Cortex of kidney (tissue), 1 donor: ENCODE measurements at places on chromosomes 16 and 17.

- no peak for DNase-seq
These were observed 17.1 kb upstream of the PHF12 start for GRCh38 chr17:28968231-28968913.

DNA sequence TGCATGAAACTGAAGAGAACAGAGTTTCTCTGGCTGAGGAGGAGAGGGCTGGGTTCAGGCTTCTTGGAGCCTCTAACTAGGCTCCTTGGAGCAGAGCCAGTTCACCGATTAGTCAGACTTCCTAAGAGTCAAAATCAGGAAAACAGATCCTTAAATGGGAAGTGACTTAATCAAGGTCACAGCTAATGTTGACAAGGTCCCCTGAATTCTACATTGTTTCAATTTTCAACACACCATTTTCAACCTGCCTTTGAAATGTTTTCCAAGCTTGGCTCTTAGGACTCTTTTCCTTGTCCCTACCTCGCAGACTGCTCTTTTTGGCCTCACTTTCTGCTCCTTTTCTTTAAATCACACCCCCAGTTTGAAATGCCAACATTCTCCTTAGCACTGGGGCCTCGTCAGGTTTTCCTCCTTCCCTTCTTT, 16.3 kb downstream of the MYL4 start:
- no peak for DNase-seq

GRCh38 chr17:35732806-35733136, 1.3 kb downstream of the RASL10B start:
- DNase-seq = no peak

- DNase-seq = no peak
These were observed 4.7 kb upstream of the CHD3 start for GRCh38 chr17:7883781-7884386.

GRCh38 chr17:10107316-10108165, 90.9 kb downstream of the GAS7 start:
- DNase-seq = no peak

DNA sequence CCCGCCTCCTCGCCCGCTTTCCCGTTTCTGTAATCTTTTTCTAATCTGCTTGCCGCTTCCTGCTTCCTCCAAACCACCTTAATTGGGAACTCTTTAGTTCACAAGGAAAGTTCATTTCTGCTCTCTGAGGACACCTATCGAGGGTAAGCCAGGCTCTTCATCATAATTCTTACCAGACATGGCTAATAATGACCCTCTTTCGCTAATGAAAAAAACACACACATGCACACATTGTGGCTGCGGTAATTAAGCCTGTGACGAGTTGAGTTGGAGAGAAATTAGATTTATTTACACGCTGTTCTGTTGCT, 100.6 kb downstream of the ZNF423 start:
- no peak for DNase-seq

DNA sequence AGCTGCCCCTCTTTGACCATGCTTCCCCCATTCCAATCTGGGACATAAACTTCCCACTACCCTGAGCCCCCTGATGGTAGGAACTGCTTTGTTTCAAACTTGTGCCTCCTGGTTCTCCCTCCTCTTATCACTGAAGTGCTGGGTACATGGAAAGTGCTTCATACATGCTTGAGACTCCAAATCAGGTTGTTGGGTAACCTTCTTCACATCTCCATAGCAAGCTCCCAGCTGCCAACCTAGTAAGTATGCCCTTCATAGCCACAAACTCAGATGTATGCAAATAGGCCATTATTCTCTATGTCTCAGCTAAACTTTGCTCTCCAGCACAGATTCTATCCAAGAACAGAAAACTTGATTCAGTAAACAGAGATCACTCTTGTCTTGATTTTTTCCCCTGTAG, 310.6 kb upstream of the IRX3 start:
- no peak for DNase-seq

- no peak for DNase-seq
These were observed 443.9 kb upstream of the CCL2 start for GRCh38 chr17:33811004-33811760.

- DNase-seq = no peak
These were observed 55.3 kb downstream of the MYO18A start for GRCh38 chr17:29124925-29125273.

GRCh38 chr16:78240459-78241222, 141.2 kb downstream of the WWOX start:
- DNase-seq = no peak

- DNase-seq = no peak
These were observed 8.6 kb downstream of the LGALS3BP start for GRCh38 chr17:78970834-78971755.

DNA sequence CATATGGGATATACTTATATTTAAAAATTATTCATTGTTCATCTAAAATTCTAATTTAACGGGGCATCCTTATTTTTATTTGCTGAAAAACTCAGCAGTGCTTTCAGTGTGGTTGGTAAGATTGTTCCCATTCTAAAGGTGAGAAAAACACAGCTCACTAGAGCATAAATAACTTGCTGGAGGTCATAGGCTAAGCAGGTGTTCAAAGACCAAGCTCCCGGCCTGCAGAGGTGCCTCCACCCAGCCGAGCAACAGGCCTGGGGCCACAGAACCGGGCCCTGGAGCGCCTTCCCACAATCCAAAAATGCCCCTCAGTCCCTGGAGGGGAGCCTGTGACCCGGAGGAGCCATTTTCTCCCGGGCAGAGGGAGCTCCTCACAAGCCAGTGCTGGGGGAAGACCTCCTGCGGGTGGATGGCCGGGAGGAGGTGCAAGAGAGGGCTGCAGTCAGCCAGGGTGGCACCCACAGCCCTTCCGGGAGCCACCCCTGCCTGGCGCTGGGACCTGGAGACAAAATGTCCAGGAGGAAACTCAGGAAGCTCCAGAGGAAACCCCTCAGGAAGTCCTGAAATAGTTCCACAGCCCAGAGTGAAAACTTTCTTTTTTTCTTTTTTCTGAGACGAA, 14.7 kb downstream of the ABR start:
- no peak for DNase-seq

GRCh38 chr17:77877646-77878355, 80.7 kb upstream of the TNRC6C start:
- no peak for DNase-seq

- DNase-seq = peak; percentile 95
These were observed 27.8 kb upstream of the METRNL start for GRCh38 chr17:83051396-83052240.

GRCh38 chr16:49457196-49457595, 83.6 kb downstream of the C16orf78 start:
- DNase-seq = no peak

DNA sequence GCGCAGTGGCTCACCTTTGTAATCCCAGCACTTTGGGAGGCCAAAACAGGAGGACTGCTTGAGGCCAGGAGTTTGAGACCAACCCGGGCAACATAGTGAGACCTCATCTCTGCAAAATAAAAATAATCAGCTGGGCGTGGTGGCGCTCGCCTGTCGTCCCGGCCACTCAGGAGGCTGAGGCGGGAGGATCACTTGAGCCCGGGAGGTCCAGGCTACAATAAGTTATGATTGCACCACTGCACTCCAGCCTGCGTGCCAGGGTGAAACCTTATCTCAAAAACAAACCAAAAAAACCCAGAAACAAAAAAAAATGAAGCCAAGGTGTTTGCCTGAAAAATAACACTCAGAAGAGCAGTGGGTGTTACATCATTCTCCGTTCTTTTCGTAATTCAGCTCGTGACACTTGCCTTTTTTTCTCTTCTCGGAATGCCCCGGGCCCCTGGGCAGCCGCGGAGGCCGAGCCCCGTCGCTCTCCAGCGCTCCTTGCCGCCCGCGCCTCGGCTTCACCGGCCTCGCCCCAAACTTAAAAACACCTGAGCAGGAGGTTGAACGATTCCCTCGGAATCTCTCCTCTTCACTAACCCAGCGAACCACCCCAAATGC, 17.0 kb downstream of the PRCD start:
- no peak for DNase-seq

GRCh38 chr17:42514279-42514678, 21.8 kb upstream of the NAGLU start:
- no peak for DNase-seq

DNA sequence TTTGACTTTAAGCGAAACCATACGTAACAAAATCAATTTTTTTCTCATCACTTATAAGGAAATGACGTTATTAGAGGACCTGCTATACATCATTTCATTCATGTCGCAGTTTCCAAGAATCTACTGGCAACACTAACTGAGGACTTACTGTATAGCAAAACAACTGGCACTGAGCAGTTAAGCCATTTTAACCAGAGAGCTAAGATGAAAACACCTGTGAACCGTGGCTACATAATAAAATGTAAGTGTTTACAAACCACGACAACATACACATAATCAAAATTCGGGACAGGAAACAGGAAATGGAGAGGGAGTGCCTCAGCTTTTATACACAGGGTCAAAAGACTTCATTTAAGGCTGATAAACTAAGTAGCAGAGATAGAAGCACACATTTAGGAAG, 29.5 kb downstream of the METTL16 start:
- DNase-seq = no peak

DNA sequence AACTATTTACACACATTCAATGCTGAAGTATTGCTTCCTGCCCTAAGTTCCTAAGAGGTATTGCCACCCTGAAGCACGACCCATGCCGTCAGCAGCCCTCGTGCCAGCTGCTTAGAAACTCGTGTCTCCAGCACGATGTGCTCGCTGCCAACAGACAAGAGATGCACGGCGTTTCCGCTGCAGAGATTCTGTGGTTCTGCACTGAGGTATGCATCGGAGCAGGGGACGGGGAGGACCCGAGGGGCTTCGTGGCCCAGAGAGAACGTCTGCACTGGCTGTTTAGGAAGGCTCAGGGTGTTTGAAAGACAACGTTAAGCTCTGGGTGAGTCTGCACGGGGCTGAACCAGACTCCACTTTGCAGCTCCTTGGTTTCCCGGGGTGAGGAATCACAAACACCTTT, 82.7 kb upstream of the CREBBP start:
- no peak for DNase-seq

GRCh38 chr17:45018514-45018847, 33.0 kb downstream of the DCAKD start:
- DNase-seq = no peak

DNA sequence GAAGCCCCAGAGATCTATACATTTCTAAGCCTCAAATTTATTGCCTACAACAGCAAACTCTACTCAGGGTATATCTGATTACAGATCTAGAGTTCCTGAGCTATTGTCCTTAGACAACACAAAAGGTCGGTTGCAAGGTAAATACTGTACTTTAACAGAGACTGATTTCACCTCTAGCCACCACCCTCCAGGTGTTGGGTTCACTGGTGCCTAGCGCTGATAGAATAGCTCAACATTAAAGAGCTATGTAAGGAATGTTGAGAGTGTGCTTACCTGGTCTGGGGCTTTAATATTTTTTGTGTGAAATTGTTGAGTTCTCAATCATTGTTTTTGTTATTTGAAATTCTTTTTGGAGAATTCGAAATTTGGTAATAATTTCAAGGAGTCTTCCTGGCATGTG, 277.0 kb upstream of the PSMD7 start:
- DNase-seq = no peak

DNA sequence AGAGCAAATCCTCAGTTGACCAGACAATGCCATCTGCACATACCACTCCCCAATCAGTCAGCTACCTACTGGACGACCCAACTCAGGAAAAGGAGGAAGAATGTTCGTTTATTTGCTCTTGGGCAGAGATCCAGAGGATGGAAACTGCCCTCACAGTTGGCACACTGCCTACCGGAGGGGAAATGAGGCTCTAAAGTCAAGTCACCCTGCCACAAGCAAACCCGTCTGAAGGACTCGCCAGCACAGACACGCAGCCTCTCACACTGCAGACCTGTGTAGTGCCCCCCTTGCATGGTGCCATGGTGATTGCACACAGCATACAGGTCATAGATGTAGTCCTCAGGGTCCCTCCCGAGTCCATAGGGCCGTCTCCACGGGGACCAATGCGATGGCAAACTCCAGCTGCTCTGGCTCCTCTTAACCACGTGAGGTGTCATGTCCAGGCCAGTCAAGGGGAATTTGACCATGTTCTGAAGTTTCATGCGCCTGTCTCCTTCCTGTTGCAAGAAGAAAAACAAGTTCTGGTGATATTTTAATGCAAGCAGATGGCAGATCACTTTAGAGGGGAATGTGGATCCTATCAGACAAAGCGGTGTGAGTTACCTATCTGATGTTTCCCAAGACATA, 69.5 kb downstream of the USP31 start:
- no peak for DNase-seq

- no peak for DNase-seq
These were observed 3.4 kb downstream of the B9D1 start for GRCh38 chr17:19359151-19359550.

DNA sequence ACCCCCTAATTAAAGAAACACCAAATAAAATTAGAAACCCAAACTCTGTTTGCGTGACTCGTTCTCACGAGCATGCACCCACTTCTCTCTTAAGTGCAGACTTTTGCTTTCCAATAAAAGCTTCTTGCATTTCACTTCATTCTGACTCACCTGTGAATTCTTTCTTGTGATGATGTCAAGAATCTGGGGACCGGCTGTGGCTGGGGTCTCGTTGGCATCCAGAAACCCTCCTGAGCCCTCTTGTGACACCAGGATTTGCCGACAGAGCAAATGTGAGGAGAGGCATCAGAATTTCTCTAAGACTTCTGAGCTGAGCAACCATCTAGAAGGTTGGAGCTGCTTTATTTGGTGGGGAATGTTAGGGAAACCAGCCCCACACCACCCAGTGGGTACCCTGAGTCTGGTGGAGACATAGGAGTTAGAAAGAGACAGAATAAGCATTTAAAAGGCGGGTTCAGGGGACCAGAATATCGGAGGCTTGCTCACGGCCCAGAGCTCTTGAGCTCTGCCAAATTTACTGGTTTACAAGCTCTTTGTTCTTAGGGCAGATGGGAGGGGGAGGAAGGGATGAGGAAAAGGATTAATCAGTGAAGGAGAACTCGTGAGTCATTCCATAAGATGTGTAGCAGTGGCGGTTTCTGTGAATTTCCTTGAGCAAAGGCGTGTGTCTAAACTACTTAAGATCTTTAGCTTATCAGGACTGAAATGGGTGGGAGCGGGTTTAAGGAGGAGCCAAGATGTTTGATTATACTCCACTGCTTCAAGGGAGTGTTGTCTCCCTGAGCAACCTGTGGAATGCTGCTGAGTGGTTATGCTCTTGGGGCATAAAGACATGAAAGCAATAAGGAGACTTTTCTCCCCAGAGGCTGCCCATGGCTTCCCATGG, 24.2 kb upstream of the TMC5 start:
- no peak for DNase-seq

GRCh38 chr17:68403122-68403521, 54.2 kb downstream of the WIPI1 start:
- no peak for DNase-seq

GRCh38 chr17:859061-859823, 77.1 kb downstream of the MRM3 start:
- no peak for DNase-seq

DNA sequence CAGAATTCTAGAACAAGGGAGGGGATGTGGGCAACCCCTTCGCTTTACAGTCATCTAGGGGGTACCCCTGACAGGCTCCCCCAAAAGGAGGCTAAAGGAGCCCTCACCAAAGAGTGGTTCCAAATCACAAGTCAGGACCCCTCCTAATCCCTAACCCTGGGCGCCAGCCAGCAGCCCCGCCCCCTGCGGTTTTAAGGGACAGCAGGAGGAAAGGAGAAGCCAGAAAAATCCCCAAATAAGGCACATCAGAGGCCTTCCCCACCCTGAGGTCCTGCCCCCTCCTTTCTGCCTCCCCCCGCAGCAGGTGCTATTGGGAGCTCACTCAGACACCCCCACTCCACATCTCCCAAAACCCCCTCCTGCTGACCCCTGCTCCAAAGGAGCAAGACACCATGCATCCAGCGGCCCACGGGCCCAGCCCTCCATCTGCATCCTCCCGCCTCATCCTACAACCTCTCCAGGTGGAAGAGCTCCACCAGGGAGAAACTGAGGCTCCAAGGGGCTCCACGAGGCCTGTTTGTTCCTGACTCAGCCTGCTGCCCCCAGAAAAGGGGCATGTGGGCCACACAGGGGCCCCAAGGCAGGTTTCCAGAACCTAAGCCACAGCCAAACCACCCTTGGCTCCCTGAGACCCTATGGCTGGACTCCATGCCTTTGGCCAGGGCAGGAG, 93.5 kb downstream of the GOSR1 start:
- no peak for DNase-seq
